Hematopoietic multipotent progenitor cell treated with erythropoietin and hydrocortisone succinate and interleukin-3 and kit ligand, for 8 days (in vitro differentiated cells): ENCODE measurements at places on chromosomes 4 and X.

DNA sequence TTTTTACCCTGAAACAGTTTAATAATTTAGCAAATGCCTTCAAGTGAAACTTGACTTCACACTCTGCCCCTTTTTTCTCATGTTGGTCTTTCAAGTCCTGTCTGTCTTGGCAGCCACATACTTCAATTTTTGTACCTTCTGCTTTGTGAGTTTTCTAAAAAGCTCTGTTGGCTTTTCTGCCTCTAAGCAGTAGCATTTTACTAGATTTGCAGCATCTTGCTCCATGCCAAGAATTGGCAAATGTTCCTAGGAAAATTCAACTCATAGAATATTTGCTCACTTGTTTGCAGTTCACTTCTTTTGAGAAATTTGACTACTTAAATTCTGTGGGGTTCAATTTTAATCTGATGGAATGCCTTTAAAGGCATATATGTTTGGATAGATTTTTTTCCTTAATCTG, 59.2 kb downstream of the FAM47A start:
- DNase-seq = no peak

GRCh38 chr4:157840034-157840433, 332.8 kb downstream of the GASK1B start:
- no peak for DNase-seq

DNA sequence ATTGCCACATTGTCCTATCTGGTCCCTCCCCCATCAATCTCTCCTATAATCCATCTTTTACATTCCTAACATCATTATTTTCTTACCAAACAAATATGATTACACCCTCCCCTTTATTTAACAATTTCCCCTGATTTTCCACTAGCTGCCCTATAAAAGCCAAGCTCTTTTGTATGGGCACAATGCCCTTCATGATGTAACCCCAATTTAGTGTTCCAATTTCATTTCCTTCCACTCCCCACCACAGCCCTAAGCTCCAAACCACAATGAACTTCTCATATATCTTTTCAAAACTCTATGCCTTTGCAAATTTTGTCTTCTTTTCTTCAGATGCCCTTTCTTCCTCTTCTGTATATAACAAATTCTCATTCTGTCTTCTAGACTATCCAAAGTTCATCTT, 39.5 kb upstream of the PTPN13 start:
- DNase-seq = no peak

GRCh38 chr4:42600578-42600977, 56.3 kb downstream of the ATP8A1 start:
- DNase-seq = no peak

DNA sequence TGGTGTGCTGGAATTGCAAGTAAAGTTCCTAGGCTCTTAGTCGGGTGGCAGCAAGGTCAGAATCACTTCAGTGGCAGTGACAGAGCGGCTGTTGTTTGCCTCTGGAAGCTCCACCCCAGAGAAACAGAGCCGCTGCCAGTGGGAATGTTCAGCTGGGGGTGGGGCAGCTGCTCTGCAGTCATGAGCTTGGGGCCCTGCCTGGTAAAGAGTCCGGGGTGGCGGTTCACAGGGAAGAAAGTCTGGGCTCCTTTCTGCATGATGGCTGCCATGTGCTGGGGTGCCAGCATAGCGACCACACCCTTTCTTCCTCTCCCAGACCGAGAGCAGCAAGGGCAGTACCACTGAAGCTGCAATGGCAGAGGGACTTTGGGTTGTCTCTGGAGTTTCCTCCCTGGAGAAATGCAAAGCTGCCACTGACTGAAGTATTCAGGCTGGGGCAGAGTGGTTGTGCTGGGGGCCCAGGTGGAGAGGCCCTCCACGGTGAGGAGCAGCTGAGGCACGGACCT, 108.8 kb upstream of the CENPE start:
- DNase-seq = no peak

GRCh38 chr4:171676555-171677215, 136.5 kb upstream of the GALNTL6 start:
- DNase-seq = no peak
